ENCODE measurements at places on chromosomes 6 and 20. TPM values are rescaled to one million over a fixed set of nuclear protein-coding genes. Genes with fewer than 3 reads are reported as not detected.

The KCNK16 gene
- total RNA-seq = not detected

The ADTRP gene
- 5.5 TPM for total RNA-seq

The PTK6 gene
- 2.3 TPM for total RNA-seq

The FOXQ1 gene
- total RNA-seq = not detected

DNA sequence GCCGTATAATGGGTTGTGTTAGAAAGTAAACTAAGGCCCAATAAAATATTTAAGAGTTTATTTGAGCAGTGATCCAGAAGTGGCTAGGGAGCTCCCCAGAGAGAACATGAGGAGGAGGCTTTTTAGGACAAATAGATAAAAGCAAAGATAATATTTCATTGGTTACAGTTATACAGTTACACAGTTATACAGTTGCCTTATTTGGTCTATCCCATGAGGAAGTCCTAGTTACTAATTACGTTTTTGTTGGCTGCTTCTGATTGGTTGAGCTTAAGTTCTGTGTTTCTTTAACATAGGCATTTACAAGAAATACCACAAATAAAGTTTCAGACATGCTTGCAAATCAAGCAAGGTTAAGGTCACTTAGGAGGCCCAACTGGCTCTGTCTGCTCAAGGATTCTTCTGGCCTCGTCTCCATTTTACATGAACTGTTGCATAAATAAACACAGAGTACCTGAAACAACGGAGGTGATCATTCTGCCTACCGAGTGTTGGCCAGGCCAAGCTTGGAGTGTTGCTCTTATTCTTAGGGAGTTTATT lies 7.0 kb downstream of the UBD start:
- H3K4me1 ChIP-seq = peaks cover 21% of the 10 kb centered on the region
- no peak overlapping the region for H3K4me3 ChIP-seq
- peaks cover 61% of the 10 kb centered on the region for H3K27me3 ChIP-seq
- DNase-seq = no peak

GRCh38 chr6:147043994-147044477 lies 160.2 kb upstream of the STXBP5 start:
- H3K36me3 ChIP-seq = no peaks in the 10 kb centered on the region
- no peak overlapping the region for H3K27ac ChIP-seq
- no peaks in the 10 kb centered on the region for H3K4me1 ChIP-seq
- H3K4me3 ChIP-seq = no peak overlapping the region
- no peaks in the 10 kb centered on the region for H3K27me3 ChIP-seq

DNA sequence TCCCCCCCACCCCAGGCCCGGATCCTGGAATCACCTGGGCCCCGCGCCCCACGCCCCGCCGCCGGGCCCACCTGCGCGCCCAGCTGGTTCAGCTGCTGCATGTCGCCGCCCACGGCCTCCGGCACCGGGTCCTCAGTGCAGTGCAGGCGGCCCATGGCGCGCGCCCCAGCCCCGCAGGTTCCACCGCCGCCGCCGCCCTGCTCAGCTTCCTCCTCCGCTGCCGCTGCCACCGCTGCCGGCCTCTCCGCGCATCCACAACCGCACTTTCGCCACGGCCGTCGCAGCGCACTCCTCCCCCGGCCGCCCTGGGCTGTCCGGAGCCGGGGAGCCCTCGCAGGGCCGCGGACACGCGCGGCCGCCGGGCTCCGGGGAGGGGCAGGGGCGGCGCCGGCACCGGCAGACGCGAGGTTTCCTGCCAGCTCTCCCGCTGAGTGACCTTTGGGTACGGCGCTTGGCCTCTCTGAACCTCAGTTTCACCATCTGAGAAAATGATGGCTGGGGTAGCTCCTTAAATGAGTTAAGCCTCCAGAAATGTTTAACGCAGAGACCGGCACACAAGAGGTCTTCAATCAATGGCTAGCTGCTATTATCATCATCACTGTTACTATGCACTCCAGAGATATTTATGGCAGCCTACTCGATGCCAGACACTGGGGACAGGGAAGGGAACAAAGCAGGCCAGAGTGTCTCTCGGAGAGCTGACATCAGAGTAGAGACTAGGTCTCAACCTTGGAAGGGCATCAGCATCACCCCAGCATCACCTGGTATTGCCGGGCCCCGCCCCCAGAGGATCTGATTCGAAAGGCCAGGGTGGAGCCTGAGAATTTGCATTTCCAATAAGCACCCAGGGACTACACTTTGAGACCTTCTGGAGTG lies at the start of gene COMMD7:
Gene COMMD7, minus strand, starts transcription at position 231 of the 876 bp plus-strand sequence. Its CDS starts 76 bp downstream, at position 155.
- H3K27ac ChIP-seq = peak within 1 kb of the TSS; percentile 100
- no peaks in the 10 kb centered on the region for H3K27me3 ChIP-seq
- H3K4me1 ChIP-seq = peaks cover 46% of the 10 kb centered on the region
- H3K4me3 ChIP-seq = peak within 1 kb of the TSS; percentile 88
- peak; percentile 83 for DNase-seq
- H3K36me3 ChIP-seq = peaks cover 8% of the 10 kb centered on the region

DNA sequence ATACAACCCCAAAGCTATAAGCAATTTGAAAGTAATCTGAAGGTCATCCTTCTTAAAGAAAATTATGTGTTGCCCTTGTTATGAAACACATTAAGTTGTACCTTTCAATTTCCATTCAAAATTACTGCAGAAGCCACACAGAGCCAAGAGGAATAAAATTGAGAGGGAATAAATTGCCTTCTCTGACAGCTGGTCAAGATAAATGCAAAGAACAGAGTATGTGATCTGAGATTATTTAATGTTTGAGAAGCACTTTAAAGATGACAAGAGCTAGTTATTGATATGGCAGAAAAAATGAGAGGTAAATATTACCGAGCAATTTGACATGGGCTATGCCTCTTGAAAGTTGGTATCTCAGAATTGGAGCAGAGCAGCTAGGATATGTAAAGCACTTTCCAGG lies 61.6 kb downstream of the TRDN start:
- no peaks in the 10 kb centered on the region for H3K36me3 ChIP-seq
- H3K27me3 ChIP-seq = no peaks in the 10 kb centered on the region
- no peak for DNase-seq
- no peaks in the 10 kb centered on the region for H3K4me1 ChIP-seq
- no peak overlapping the region for H3K27ac ChIP-seq

- no peaks in the 10 kb centered on the region for H3K36me3 ChIP-seq
- no peak for DNase-seq
- no peak within 1 kb of the TSS for H3K4me3 ChIP-seq
Observed at GRCh38 chr6:122995921-122996793, at the start of gene CLVS2. TSS of gene CLVS2 (plus strand) at chr6:122996235. CDS start at chr6:122997778, 1,543 bp downstream.

GRCh38 chr20:41786158-41786557 lies 168.0 kb upstream of the CHD6 start:
- no peaks in the 10 kb centered on the region for H3K27me3 ChIP-seq
- H3K27ac ChIP-seq = no peak overlapping the region
- no peak overlapping the region for H3K4me3 ChIP-seq

All from activated CD4-positive, alpha-beta memory T cell treated with anti-CD3 and anti-CD28 coated beads, Interleukin-2, amount 10 ng/mL, durations not matched to agents 7 days and 5 days (primary cell).